ENCODE measurements at places on chromosomes 11 and 22.

GRCh38 chr11:17821648-17822400 lies 87.2 kb downstream of the KCNC1 start:
- DNase-seq: peak; percentile 87
- H3K4me3 ChIP-seq: no peak overlapping the region
- H3K27ac ChIP-seq: no peak overlapping the region
- H3K36me3 ChIP-seq: no peaks in the 10 kb centered on the region
- H3K27me3 ChIP-seq: no peaks in the 10 kb centered on the region

DNA sequence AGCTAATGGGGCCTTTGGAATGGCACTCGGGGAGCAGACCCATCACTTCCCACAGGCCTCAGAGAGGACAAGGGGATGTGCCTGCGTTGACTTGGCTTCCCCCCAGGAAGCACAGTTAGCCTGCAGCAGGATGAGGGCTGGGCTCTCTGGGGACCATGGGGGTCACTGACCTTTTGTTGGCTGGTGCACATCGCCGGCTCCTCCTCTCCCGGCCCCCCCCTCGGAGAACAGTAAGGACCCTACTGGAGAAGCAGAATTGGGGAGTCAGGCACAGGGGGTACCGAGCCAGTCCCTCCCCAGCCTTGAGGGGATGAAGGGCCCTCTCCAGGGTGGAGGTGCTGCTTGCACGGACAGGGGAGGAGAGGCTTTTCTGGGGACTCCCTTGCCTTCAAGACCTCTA lies 32.8 kb downstream of the NRXN2 start:
- peaks cover 57% of the 10 kb centered on the region for H3K27me3 ChIP-seq
- no peak for DNase-seq
- H3K36me3 ChIP-seq: no peaks in the 10 kb centered on the region
- peaks cover 9% of the 10 kb centered on the region for H3K4me1 ChIP-seq
- no peak overlapping the region for H3K27ac ChIP-seq
- no peak overlapping the region for H3K4me3 ChIP-seq

DNA sequence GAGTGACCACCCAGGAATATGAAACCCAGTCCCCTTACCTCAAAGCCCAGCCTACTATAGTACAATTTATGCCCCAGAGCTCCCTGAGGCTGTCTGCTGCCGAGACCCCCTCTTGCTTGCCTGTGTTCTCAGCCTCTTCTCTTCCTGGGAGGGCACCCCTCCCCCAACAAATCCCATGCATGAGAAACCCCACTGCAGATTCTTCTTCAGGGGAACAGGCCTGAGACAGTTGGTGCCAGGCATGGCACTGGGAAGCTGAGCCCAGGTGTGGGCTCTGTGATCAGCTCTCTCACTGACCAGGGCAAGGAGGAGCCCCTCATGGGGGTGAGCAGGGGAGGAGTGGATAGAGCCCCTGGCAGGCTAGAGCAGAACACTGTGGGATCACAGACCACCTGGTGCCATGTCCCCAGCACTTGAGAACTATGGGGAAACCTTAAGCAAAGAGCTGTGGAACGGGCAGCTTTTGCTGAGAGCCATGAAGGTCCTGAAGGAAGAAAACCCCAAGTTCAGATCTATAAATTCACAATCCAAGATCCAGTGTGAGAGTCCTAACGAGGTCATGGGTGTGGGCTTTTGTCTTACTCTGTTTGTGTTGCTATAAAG lies 46.5 kb upstream of the TH start:
- peaks cover 7% of the 10 kb centered on the region for H3K4me1 ChIP-seq
- H3K36me3 ChIP-seq: no peaks in the 10 kb centered on the region
- H3K27ac ChIP-seq: no peak overlapping the region
- no peak overlapping the region for H3K4me3 ChIP-seq

GRCh38 chr11:10806206-10806605 lies 2.5 kb downstream of the EIF4G2 start:
- peaks cover 63% of the 10 kb centered on the region for H3K36me3 ChIP-seq
- no peak overlapping the region for H3K27ac ChIP-seq
- peaks cover 8% of the 10 kb centered on the region for H3K4me1 ChIP-seq
- DNase-seq: no peak
- H3K4me3 ChIP-seq: no peak overlapping the region
- no peaks in the 10 kb centered on the region for H3K27me3 ChIP-seq

DNA sequence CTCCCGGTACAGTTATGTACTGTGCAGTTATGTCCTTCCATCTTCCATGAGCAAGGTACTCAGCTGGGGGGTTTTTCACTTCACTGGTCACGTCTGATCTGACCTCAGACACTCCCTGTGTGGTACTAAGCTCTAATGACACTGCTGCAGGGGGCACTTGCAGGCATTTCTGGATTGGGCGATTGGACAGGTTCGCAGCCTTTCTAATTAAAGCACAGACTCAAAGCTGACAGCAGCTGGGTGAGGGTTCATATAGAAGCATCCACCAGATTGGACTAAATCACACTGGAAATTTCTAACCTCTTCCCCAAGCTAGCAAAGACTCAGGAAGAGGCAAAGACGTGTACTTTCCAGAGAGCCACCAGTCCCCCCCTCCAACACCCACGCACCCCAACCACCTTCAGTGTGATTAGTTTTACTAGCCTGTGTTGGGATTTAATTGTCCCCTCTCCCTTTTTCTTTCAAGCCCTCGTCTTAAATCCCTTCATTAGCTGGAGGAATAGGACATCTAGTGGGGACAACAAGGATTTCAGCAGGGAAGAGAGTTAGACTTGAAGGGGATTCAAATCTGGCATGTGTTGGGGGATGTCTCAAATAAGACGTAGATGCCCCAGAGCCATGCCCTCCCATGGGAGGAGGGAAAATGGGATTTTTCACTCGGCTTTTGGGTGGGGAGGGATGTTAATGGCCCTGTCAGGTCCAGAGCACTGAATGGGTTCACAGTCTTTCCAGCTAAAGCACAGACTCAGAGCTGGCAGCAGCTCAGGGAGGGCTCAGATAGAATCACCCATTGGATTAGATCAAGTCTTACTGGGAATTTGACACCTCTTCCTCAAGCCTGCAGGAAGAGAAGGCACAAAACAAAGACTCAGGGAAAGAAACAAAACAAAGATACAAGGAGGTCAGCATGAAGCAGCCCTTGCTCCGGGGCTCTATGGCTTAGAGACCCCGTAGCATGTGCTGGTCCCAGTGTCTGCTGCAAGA lies 10.9 kb downstream of the INS start:
- peaks cover 89% of the 10 kb centered on the region for H3K27me3 ChIP-seq
- DNase-seq: peak; percentile 73
- H3K27ac ChIP-seq: no peak overlapping the region
- H3K4me1 ChIP-seq: peaks cover 21% of the 10 kb centered on the region

DNA sequence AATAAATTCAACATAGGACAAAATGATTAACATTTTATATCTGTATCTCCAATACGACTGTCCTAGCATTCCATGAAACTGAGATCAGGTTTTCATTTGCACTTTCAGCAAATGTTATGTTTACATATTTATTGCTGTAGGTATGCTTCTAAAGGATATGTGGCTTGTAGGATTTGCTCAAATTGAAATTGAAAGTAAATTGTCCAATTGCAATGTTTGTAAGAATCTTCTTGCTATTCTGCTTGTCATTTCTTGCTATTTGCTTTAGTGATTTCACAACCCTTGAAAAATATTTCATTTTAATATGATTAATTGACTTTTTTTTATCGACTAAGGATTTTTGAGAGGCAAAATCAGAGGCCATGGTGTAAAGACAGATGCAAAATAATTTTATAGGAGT lies 904.2 kb upstream of the RAG2 start:
- no peak overlapping the region for H3K27ac ChIP-seq
- H3K4me1 ChIP-seq: no peaks in the 10 kb centered on the region

- H3K4me1 ChIP-seq: no peaks in the 10 kb centered on the region
- H3K4me3 ChIP-seq: no peak overlapping the region
- peaks cover 4% of the 10 kb centered on the region for H3K36me3 ChIP-seq
Measured at GRCh38 chr11:119249671-119250010, 43.5 kb downstream of the CBL start.

- no peaks in the 10 kb centered on the region for H3K4me1 ChIP-seq
- no peak for DNase-seq
- no peak overlapping the region for H3K27ac ChIP-seq
- no peak overlapping the region for H3K4me3 ChIP-seq
Measured at GRCh38 chr22:35010543-35010942, 55.4 kb upstream of the ISX start.

GRCh38 chr11:23280088-23280487 lies 419.8 kb upstream of the CCDC179 start:
- H3K27ac ChIP-seq: no peak overlapping the region
- H3K27me3 ChIP-seq: no peaks in the 10 kb centered on the region
- H3K4me1 ChIP-seq: no peaks in the 10 kb centered on the region
- peak; percentile 68 for DNase-seq

DNA sequence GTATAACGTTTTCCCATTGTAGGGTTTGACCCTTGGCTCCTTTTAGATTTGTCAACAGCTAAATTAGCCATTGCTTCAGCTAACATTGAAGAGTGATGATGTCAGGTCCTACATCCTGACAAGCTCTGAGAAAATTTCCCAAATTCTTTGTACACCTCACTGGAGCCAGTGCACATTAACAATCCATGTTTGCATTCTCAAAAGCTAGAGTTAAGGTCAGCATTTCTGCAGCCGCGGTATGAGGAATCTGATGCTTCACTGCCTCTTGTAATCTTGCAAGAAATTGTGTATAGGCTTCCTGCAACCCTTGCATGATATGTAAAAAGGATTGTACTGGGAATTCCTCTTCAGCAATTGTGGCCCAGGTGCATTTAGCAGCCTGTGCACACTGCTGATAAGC lies 33.1 kb upstream of the NCAM1 start:
- H3K27ac ChIP-seq: no peak overlapping the region
- no peak for DNase-seq
- no peak overlapping the region for H3K4me3 ChIP-seq

GRCh38 chr11:104028476-104029263 lies 7.8 kb upstream of the DDI1 start:
- H3K27me3 ChIP-seq: no peaks in the 10 kb centered on the region
- H3K4me3 ChIP-seq: no peak overlapping the region
- no peaks in the 10 kb centered on the region for H3K4me1 ChIP-seq
- H3K36me3 ChIP-seq: no peaks in the 10 kb centered on the region
- H3K27ac ChIP-seq: no peak overlapping the region

- H3K4me3 ChIP-seq: no peak overlapping the region
- peaks cover 12% of the 10 kb centered on the region for H3K4me1 ChIP-seq
- no peak overlapping the region for H3K27ac ChIP-seq
- H3K27me3 ChIP-seq: no peaks in the 10 kb centered on the region
Measured at GRCh38 chr11:63888170-63889086, 28.5 kb downstream of the RCOR2 start.

GRCh38 chr11:73288873-73289707 lies 17.0 kb downstream of the P2RY6 start:
- H3K4me1 ChIP-seq: peaks cover 19% of the 10 kb centered on the region
- no peaks in the 10 kb centered on the region for H3K27me3 ChIP-seq
- DNase-seq: peak; percentile 84
- H3K4me3 ChIP-seq: peak overlapping the region; percentile 17
- peak overlapping the region; percentile 6 for H3K27ac ChIP-seq

DNA sequence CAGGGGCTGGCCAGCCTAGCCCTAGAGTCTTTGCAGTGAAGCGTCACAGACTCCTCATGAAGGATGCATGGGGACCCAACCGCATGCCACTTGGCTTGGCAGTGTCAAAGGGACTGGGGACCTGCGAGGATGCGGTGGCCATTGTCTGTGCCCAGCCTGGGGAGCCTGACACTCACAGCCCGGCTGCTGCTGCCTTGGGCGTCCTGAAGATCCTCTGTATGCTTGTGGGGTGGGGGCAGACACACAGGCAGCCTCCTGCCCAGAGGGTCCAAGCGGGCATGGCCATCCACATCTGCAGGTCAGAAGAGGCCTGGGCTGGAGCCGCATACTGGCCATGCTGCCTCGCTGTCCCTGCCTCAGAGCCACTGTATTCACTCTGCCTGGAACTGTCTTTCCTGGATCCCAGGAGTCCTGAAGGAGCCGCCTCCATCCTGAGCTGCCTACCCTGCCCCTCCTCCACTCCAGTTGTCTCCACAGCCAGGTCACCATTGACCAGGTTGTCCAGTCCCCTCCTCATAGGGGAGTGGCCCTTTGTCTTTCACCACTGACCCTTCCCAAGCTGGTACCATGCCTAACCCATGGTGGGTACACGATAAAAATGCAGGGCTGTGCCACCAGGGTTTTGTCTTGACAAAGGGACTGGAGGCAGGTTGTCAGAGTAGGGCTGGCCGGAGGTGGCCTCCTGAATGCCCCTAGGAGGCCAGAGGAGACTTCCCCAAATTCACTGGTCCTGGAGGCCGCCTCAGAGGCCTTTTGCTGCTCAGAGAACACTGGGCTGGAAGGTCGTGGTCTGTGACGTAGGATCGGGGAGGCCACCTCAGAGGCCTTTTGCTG lies 107.0 kb downstream of the KCNQ1OT1 start:
- H3K27me3 ChIP-seq: peaks cover 18% of the 10 kb centered on the region
- DNase-seq: no peak
- H3K4me1 ChIP-seq: peaks cover 3% of the 10 kb centered on the region
- H3K27ac ChIP-seq: no peak overlapping the region
- no peak overlapping the region for H3K4me3 ChIP-seq
- no peaks in the 10 kb centered on the region for H3K36me3 ChIP-seq

DNA sequence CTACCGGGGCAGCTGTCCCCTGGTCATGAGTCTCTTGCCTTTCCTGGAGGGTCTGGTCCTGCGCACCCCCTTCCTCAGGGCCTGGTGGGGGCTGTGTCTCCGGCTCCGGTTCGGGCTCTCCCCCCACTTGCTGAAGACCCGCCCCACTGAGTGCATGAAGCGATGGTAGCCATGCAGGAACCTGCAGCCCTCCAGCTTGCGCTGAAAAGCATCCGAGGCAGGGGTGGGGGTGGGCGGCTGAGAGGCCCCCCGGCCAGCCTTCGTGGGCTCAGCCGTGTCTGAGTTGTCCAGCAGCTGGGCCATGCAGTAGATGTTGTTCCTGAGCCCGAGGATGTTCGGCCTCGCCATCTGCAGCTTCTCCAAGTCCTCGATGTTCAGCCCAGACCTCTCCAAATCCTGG lies 2.8 kb downstream of the OSM start:
- no peak overlapping the region for H3K4me3 ChIP-seq
- H3K27me3 ChIP-seq: no peaks in the 10 kb centered on the region
- no peak for DNase-seq
- H3K36me3 ChIP-seq: no peaks in the 10 kb centered on the region
- no peak overlapping the region for H3K27ac ChIP-seq

- no peaks in the 10 kb centered on the region for H3K36me3 ChIP-seq
- H3K4me1 ChIP-seq: peaks cover 12% of the 10 kb centered on the region
- no peak for DNase-seq
- H3K4me3 ChIP-seq: no peak overlapping the region
- no peak overlapping the region for H3K27ac ChIP-seq
- peaks cover 10% of the 10 kb centered on the region for H3K27me3 ChIP-seq
Measured at GRCh38 chr11:73269459-73270015, 2.6 kb upstream of the P2RY6 start.
